ENCODE measurements at places on chromosomes 7 and 10.

DNA sequence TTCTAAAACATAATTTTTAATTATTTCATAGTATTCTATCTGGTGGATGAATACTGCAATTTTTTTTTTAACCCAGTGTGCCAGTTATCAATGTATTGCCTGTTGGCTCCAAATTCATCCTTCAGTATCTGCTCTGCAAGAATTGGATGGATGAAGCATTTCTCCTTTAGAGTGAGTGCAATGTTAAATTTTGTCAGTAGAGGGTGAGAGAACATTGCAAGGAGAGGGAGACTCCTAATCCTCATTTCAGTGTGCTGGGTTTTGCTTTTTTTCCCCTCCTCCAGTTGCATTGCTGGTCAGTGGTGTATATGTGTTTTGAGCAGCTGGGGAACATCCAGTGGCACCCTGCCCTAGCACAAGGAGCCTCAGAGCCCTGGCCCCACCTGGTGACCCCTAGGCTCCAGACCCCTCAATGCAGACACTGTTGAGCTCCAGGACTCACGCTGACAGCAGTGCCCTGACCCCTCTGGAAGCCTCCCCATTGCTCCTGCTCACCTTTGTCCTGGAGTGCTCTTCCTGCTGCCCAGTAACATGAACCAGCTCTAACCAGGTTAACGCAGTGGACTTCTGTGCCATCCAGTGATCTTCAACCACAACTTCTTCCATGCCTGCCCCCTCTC lies 199.4 kb downstream of the USP6NL start:
- no peak for DNase-seq

DNA sequence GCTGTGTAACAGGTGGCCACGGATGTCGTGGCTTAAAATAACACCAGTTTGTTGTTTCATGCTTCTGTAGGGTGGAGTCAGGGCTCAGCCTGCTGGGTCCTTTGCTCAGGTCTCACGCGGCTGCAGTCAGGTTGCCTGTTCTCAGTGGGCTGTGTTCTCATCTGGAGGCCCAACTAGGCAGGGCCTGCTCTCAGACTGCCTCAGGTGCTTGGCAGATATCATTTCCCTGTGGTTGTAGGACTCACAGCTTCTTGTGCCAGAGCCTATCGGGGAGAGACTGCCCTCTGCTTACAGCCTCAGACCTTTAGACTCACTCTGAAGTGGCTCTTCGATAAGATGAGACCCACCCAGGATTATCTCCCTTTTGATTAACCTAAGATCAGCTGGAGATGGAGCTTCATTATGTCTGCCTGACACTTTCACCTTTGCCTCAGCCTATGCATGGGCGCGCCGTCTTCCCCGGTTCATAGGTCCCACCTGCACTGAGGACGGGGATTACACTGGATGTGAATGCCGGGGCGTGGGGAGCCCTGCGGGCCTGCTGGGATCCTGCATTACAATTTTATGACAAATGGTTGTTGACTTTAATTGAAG lies 55.3 kb downstream of the INPP5A start:
- DNase-seq = no peak

DNA sequence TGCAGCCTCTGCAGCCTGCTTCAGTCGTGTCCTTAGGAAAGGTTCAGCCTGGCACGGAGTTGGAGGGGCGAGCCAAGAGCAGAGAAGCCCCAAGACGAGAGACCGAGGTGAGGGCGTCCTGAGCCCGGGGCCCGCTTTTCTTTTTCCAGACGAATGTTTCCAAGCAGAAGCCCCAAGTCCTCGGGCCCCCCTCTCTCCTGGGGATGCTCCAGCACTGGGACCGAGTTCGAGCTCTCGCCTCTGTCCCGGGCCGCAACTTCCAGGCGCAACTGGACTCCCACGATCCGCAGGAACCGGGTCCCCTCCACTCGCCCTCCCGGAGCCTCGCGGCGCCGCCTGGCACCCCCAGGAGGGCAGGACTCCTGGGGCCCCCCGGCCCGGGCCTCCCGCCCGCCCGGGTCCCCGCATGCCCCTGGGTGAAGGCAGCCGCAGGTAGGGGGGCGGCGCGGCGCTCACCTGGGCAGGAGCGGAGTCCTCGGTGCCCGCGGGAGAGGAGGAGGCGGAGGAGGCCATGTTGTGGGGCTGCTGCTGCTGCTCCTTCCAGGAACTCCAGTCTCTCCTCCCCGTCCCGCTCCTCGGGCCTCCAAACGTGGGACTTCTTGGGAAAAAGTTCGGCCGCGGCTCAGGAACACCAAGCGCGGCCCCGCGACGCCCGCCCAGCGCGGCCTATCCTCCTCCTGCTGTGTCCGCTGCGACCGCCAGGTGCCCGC lies 45.3 kb upstream of the CDK1 start:
- DNase-seq = no peak

- DNase-seq = no peak
Measured at GRCh38 chr7:85135977-85136376, 50.9 kb downstream of the SEMA3D start.
